ENCODE measurements at places on chromosomes 1 and 21.
A peak's percentile ranks its signal among the peaks of the same experiment; 100 is the strongest.

- DNase-seq = no peak
Observed at GRCh38 chr1:89974696-89975470, 20.0 kb upstream of the ZNF326 start.

DNA sequence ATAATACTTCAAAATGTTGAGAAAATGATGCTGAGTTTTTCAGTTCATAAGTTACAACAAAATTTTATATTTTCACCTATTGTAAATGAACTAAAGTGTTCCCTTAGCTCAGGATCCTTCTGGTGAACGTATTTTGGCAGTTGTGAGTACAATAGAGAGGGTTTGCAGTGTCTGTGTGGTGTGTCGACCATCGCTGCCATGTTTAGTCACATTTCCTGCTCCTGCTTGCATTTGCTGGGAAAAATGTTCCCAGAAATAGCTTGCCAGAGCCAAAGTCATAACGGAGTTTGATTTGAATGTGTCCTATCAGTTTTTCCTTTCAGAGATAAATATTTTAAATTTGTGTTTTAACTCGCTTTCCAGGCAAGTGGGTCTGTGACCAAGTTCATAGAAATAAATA, 117.1 kb upstream of the COL6A1 start:
- no peak for DNase-seq

- no peak for DNase-seq
Observed at GRCh38 chr1:156662005-156662799, 15.0 kb downstream of the NES start.

DNA sequence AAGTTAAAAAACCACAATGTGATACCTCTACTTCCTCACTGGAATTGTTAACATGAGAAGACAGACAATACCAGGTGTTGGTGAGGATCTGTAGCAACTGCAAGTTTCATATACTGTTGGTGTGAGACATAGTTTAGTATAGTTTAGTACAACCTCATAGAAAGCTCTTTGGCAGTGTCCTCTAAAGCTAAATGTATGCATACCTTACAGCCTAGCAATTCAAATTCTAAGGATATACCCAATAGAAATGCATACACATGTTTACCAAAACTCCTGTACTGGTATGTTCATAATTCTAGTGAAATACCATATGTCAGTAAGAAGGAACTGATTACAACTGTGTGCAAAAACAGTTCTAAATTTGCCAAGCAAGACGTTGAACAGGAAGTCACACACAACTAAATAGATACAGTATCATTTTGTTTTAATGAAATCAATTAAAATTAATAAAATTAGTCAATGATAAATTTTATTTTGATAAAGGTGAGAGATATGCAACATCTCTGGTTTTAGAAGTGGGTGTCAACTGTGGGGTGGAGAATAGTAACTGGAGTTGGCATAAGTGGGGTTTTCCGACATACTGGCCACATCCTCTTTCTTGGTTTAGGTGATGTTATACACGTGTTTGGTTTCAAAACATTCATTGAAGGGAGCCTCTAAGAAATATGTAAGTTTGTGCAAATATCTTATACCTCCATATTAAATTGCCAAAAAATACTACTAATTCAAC, 450.7 kb downstream of the PTPRC start:
- DNase-seq = peak; percentile 13

- no peak for DNase-seq
Observed at GRCh38 chr1:90731382-90732050, 14.4 kb upstream of the BARHL2 start.

DNA sequence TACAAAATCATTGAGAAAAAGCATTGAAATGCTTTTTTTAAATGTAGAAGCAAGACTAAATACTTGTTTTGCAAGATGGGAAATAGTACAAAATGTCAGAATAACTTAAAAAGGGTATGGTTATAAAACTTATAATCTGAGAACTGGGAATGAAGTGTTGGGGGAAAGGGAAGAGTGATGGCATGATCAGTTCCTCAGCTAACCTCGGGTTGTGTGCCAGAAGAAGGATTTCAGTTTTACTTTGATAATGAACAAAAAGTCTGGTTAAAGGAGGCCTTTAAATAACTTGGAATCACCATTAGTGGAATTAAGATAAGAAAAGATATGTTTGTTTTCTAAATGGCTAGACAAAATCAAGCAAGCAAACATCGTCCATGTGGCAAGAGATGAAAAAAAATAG, 20.7 kb downstream of the NEK7 start:
- no peak for DNase-seq

DNA sequence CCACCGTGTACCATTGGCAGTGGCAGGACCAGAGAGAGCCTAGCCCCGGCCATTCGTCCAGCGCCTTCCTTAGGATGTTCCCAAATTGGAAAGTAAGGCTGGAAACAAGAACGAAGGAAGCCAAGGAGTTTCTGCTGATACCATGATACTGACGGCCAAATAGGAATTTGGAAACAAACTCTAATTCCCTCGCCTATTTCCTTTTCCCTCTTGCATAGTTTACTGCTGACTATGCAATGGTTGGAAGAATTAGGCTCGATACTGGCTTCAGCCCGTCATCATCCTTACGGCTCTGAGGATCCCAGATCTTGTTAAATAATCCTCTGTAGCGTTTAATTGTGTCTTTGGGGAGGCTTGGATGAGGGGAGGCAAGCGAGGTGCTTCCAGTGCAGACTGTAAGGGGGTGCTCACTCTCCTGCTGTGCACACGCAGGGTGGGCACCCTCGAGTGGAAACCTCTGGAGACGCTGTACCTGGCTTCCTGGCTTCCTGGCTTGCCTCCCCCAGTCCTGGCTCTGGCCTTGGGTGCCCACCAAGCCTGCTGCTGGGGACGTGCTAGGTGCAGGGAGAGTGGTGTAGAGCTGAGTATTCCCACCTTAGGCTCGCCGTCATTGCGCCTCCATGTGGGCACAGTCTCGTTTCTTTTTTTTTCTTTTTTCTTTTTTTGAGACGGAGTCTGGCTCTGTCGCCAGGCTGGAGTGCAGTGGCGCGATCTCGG, 27.4 kb upstream of the CAMTA1 start:
- no peak for DNase-seq

DNA sequence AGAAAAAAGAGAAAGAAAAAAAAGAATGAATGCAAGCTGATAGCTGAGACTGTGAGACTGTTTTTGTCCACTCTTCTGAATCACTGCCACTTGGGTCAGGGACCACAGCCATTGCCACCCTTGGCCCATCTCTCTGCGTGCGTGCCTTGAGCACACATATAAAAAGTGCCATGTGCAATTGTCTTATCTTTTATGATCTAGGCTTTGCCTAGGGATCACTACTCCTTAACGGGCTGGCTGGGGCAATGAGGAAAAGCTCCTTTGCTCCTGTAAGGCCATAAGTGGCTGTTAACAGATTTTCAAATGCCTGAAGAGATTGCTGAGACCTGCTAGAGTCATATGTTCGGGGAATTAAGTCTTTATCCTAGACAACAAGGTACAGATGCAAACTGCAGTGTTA, 8.2 kb downstream of the SPATA46 start:
- no peak for DNase-seq

DNA sequence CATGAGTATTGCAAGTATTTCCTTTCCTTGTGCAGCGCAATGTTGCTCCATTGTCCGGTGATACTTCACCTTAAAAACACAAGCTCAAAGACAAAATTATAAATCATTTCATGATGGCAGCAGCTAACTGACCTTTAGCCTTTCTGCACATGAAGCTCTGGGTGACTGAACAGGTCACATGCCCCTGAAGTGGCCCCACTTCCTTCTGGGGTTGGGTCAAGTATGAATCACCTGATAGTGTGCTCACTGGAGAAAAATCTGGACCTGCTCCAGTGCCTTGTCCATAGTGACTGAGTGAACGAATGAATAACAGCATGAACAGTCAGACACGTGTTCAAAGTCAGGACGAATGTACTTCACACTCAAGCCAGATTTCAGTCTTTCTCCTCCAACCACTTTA, 658.9 kb downstream of the NPHP4 start:
- no peak for DNase-seq

- DNase-seq = no peak
Observed at GRCh38 chr1:117138106-117138505, 16.6 kb upstream of the TRIM45 start.

- no peak for DNase-seq
Observed at GRCh38 chr1:20792196-20792595, 5.1 kb upstream of the HP1BP3 start.

DNA sequence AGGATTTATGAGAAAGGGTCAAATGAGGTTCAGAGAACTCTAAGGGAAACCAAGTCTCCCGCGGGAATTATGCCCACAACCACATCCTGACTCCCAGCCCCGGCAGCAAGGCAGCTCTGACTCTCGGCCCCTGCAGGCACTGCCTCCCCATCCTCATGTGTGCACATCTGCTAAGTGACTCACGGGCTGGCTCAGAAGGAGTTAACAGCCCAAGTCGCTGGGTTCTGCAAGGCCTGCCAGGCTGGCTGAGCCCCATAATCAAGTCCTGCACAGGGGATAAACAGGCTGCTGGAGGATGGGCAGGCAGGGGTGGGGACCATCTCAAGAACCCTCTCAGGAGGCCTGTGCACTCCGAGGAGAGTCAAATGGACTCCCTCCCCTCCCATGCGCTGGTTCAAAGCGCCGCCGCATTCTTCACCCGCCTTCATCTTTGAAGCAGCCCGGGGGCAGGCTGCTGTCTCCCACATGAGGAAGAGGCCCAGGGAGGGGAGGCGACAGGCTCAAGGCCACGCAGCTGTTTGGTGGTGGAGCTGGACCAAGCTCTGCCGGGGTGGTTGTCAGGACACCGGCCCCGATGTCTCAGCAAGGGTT, 344.3 kb downstream of the MATN1 start:
- no peak for DNase-seq

DNA sequence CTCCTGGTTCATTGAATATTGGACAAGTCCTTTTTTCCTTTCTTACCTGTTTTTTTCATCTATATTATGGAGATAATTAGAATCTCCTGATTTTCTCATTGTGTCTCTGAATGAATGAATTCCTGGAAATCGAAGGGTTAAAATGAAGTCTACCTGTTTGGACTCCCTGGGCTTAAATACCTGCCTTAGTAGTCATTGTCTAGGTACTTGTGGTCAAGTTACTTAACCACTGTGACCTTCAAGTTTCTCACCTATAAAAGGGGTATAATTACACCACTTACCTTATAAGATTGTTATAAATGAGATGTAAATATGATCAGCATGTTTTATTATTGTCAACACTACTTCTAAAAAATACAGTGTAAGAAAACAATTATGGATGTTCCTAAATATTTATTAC, 9.0 kb upstream of the TBX19 start:
- DNase-seq = no peak

GRCh38 chr1:245188403-245188802, 33.6 kb downstream of the KIF26B start:
- no peak for DNase-seq

DNA sequence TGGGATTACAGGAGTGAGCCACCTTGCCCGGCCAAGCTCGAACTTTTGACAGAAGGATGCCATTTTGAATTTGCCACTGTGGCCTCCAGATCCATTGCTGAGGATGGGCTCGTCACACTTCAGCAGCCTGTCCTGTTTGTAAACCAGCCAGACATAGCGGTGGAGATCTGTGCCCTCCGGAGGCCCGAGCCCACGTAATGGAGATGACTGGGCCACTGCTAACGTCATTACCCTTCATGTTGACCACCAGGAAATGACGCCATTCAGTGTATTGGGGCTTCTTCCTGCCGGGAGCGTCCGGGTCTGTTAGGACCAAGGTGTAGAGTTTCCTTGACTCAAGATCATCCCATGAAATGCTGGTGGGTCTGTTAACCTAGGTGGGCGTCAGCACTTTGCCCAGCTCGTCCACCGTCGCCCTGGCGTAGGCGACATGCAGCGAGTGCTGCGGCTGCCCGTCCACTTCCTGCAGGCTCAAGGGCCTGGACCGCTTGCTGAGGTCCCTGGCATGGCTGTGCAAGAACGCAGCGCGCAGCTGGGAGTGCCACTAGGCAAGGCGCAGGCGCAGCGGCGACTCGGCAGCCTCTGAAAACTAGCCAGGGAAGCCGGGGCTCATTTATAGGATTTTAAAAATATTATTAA, 40.8 kb downstream of the PTPRC start:
- no peak for DNase-seq

DNA sequence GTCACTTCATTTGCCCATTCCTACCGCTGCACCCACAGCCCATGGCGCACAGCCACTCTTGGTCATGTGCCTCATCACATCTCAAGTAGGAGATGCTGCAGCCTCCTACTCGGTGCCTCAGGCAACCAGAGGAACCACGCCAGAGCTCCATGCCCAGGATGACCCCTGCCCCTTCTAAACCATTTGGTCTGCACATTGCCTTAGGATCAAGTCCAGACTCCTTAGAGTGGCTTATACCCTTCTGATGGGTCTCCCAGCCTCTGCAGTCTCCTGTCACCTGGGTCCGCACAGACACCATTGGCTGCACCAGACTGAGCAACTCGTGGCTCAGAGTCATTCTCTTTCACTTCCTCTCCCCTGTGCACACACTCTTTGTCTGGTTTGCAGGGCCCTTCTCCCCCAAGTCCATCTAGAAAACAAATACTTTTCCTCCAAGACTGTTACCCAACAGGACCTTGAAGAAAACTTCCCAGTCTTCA, 2.2 kb upstream of the ADORA3 start:
- DNase-seq = no peak

DNA sequence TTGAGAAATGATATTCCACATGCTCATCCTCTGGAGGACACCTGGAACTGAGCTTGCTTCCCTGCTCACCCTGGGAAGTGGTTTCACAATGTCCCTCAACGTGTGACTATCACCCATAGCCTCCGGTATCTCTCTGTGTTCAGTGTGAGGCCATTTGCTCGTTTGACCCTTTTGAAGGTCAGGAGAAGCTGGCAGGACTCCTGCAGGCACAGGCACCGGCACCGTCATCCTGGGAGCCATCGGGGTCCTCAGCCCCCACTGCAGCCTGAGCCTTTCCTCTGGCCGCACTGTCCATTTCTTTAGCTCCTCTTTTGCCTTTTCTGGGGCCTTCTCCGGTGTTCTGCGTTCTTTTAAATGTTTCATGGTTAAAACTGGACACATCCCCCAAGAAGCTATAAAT, 159.6 kb upstream of the COL6A1 start:
- no peak for DNase-seq

Measured in GM12892 (cell line).